Regular cardiac myocyte (primary cell): ENCODE measurements at places on chromosomes 7 and 10. TPM values are rescaled to one million over a fixed set of nuclear protein-coding genes. Genes with fewer than 3 reads are reported as not detected.

NPC1L1 gene
- total RNA-seq: under 0.01 TPM in 2 replicates

DLX5 gene
- under 0.01 TPM in 1 of 2 replicates, not detected in the other for total RNA-seq

MOSPD3 gene
- total RNA-seq: 2.5 and 6.8 TPM in 2 replicates

LUC7L2 gene
- total RNA-seq: 38.1 and 44.7 TPM in 2 replicates

RBM28 gene
- 14.1 and 24.5 TPM in 2 replicates for total RNA-seq

IKZF1 gene
- total RNA-seq: not detected in 2 replicates

SORCS1 gene
- not detected in 2 replicates for total RNA-seq

PTPN20 gene
- 1.3 and 3.9 TPM in 2 replicates for total RNA-seq

PNLIPRP1 gene
- not detected in 2 replicates for total RNA-seq

WNT16 gene
- under 0.01 and 0.38 TPM in 2 replicates for total RNA-seq

FAM237B gene
- under 0.01 TPM in 1 of 2 replicates, not detected in the other for total RNA-seq

PSAP gene
- 445 and 1,221 TPM in 2 replicates for total RNA-seq

DPYSL4 gene
- 7.5 and 7.6 TPM in 2 replicates for total RNA-seq

MYO1G gene
- total RNA-seq: under 0.01 TPM in 2 replicates
